ENCODE measurements at places on chromosomes 3 and 15.

GRCh38 chr3:150180334-150180733, 209.6 kb upstream of the PFN2 start:
- DNase-seq = no peak

DNA sequence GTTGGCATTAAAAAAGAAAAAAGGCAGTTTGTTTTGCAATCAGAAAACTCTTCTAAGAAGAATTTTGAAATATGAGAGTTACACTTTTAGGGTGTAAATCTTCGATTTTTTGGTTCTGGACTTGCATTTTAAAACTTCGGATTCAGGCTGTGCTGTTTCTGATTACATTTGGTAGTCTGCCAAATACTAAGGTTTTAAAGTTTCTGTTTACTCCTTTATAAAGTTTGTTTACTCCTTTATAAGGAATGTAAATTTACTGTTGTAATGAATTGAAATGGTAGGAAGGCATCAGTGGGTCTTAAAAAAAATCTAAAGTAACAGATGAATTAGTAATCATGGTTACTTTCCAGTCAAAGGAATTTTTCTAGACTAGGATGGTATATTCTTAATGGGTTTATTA, 14.1 kb downstream of the FXR1 start:
- no peak for DNase-seq

GRCh38 chr3:61750766-61751165, 189.4 kb downstream of the PTPRG start:
- no peak for DNase-seq

DNA sequence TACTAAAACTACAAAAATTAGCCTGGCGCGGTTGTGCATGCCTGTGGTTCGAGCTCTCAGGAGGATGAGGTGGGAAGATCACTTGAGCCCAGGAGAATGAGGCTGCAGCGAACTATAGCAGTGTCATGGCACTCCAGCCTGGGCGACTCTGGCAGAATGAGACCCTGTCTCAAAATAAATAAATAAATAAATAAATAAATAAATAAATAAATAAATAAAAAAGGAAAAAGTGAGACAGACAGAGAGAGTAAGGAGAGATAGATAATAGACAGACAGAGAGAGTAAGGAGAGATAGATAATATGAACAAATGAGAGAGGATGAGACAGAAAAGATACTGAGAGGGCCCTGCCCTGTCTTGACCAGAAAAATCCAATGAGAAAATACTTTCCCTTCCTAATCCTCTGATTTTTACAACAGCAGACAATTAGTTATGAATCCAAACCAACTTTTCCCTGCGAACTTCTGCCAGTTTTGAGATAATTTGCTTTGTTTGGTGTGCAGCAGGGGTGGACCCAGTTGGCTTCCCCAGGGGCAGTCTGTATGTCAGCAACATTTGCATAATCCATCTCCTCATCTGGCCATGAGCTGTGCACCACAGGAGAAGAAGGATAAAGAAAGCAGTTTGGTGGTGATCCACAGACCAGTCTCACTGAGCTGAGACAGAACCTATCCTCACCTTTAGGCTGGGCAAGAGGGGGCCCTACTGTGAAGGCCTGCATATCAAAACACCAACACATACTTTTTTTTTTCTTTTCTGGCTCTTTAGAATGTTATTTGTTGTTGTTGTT, 288.5 kb upstream of the WNT5A start:
- no peak for DNase-seq

DNA sequence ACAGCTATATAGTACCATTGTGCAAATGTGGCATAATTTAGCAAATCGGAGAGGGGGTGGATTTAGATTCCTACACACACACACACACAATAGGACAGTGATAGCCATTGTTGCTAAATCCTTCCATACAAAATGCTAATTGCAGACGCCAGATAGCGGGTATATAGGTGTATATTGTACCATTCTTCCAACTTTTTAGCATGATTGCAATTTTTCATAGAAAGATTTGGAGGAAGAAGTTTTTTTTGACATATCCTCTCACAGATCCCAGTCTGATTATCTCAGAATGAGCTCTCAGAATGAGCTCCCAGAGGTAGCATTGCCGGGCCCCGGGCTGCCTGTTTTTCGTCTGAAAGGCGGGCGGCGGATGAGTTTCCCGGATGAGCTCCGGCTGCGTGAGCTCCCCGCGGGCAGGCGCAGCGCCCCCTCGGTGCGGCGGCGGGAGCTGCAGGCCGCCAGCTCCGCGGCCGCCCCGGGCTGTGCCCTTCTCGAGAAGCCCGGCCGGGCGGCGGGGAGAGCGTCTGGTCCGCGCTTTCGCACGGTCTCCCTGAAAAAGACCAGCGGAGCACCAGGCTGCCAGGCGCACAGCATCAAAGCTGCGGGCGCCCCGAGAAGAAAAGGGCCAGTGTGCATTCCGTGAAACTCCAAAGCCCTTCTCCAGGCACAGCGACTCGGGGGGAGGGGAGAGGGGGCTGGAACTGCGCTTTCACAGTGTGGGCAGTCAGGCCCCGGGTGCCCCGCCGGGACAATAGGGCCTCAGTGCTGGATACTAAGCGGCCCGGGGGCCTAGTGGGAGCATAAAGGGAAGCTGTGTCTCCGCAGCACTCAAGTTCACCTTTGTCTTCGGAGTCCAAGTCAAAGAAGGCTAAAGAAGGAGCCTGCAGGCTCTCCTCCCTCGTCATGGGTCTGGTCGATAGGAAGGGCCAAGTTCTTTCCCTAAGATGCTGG, 12.0 kb upstream of the SHC4 start:
- peak; percentile 85 for DNase-seq

- DNase-seq = no peak
These were observed 26.8 kb upstream of the CSTA start for GRCh38 chr3:122298239-122298638.

- DNase-seq = no peak
These were observed 43.9 kb upstream of the POLG start for GRCh38 chr15:89378296-89379151.

DNA sequence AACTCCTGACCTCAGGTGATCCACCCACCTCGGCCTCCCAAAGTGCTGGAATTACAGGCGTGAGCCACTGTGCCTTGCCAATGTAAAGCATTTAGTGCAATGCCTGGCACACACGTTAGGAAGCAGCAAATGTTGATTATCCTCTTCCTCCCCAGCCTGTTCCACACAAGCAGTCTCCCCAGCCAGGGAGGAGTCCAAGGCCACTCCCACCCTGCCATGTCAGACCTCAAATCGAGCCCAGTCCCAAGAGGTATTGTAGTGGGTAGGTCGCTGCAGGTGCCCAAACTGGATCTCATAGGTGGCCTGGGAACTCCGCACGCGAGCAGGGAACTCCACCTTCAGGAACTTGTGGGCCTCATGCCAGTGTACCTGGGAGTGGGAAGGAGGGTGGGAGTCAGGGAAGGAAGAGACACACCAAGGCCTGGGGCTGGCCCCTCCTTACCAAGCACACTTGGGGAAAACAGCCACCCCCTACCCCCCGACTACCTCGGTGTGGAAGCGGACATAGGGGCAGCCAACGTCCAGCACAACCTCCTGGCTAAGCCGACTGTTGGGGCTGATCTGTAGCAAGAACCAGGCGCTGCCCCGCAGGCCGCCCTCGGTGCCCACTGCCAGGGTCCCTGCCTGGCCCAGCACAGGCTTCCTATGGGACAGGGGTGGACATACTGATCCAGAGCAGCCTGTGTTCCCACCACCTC, 10.3 kb downstream of the MAN2C1 start:
- DNase-seq = no peak

GRCh38 chr15:38490242-38490922, 36.5 kb downstream of the FAM98B start:
- DNase-seq = no peak

GRCh38 chr3:62574266-62574898, 201.0 kb upstream of the FEZF2 start:
- DNase-seq = no peak

DNA sequence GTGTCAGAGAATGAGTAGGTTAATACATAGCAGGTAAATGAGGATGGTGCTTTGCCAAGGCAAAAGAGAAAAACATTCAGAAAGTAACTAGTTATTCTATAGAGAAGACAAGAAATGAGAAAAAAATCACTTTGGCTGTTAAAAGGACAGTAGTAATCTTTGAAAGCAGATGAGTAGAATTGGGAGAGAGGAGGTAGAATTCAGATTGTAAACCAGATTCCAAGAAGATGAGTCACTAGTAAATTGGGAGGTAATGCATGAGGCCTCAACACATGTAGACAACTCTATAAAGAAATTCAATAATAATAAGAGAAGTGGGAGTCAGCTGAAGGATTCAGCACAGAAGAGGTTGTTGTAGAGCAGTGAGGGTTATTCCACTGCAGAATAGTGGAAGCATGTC, 81.4 kb downstream of the MBNL1 start:
- no peak for DNase-seq

- DNase-seq = no peak
These were observed 384.2 kb downstream of the CGGBP1 start for GRCh38 chr3:87674397-87675161.

- no peak for DNase-seq
These were observed 17.1 kb downstream of the MGLL start for GRCh38 chr3:127805026-127805753.

GRCh38 chr3:56788521-56788920, 13.2 kb downstream of the ARHGEF3 start:
- no peak for DNase-seq

DNA sequence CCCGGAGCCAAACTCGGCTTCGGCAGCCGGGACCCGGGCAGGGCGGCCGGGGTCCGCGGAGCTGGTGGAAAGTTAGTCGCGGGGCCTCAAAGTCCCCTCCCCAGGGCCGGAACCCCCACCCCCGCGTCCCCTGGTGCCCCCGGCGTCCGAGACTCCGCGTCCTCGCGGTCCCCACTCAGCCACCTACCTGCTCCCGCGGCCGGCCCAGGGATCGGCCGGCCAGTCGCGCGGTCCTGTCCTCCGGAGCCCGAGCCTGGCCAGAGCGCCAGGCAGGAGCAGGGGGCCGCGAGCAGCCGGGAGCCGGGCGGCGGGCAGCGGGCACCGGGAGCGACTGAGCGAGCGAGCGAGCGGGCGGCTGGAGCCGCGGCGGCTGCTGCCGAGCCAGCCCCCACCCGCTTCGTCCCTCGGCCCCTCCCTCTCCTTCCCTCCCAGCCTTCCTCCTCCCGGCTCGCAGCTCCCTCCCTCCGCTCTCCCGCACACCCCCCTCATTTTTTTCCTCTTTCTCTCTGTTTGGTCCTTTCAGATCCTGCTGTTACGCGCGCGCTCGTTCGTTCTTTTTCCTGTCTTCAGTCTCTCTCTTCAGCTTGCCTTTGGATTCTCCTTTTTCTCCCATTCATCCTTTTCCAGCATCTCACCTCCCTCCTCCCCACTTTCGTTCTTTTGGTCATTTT, at the start of gene MEGF11:
Gene MEGF11 (minus strand): TSS at position 333 of the 671 bp plus-strand sequence. CDS start 125,347 bp downstream, outside the sequence.
- no peak for DNase-seq

- no peak for DNase-seq
These were observed 1016.0 kb downstream of the MCTP2 start for GRCh38 chr15:95247071-95247984.

DNA sequence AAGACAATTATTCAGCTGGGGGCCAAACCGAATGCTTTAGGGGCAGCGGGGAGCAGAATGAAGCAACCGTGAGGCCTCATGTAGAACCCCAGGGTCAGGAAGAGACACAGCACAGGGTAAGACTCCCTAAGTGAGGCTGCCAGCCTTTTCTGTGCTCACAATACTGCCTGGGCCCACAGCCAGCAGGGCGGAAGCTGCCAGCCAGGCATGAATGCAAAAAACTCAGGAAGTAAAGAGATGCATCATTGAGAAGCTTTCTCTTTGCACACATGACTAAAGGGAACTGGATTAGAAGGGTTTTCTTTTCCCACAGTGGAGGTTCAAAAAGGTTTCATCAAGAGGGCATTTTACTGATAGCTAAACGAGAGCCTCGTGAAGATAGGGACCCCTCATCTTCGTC, 33.3 kb downstream of the CA12 start:
- DNase-seq = no peak

DNA sequence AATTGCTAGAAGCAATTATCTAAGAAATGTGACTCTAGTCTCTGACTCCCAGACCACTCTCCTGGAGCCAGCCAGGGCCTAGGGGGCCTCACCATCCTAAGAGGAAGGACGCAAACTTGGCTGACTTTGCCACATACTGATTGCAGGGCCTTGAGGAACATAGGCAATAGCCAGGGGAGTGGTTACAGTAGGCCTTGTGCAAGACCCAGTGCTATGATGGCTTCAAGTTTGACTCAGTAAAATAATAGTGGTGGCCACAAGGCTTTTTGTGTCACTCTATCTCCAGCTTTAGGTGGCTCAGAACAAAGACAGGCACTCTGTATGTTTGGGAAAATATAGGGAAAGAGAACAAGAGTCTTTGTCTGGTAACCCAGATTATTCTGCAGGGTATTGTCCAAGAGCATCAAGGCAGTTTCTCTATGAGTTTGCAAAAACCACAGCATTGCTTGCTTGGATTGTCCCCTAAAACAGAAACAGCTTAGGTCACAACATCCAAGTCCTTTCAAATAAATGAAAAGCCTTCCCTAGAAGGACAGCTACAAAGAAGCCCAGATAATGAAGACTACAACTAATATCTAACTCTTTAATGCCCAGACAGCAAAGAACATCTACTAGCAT, 631.5 kb downstream of the PYDC2 start:
- no peak for DNase-seq

DNA sequence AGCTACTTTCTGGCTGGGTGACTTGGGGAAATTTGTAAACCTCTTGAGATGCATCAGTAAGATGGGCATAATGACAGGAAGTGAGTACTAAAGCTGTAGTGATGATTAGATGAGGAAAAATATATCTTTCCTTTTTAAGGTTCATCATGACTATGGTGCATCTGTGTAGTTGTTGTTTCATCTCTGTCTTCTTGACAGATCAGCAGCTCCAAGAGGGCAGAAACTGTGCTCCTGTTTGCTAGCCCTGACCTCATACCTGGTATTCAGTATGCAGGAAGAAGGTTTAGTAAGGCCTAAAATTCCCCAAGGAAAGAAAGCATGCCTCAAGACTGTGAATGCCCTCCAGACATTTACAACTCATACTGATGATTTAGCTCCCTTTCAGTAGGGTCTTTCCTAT, 82.5 kb upstream of the PSMD6 start:
- DNase-seq = no peak

Data from stimulated activated effector memory CD8-positive, alpha-beta T cell treated with anti-CD3 and anti-CD28 coated beads, Interleukin-12 subunit alpha, Interleukin-12 subunit beta, amount 100 ng/mL, for 72 hours (primary cell).